ENCODE measurements at places on chromosomes 1 and 21.

GRCh38 chr1:90400131-90400530, 317.0 kb downstream of the BARHL2 start:
- DNase-seq, result no peak

DNA sequence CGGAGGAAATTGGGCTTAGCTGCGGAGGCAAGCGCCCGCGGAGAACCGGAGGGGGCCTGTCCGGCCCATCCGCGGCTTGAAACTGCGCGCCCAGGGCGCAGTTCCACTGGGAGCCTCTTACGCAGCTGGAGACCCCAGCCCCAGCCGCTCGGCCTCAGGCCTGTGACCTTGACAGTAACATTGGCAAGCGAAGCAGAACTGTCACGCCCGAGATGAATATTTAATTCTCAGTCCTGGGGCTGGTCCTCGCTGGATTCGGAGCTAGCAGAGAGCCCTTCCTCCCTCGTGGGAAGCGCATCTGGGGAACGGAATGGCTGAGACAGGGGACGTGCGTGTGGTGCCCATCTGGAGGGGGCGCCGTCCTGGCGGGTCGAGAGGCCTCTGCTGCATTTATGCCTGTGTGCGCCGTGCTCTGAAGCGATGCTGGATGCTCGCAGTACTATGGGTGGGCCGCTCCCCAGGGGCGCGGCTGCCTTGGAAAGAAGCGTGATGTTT, 928 bp downstream of the SLC6A17 start:
- peak; percentile 6 for DNase-seq

GRCh38 chr1:147089457-147089856, 82.8 kb downstream of the PRKAB2 start:
- no peak for DNase-seq

DNA sequence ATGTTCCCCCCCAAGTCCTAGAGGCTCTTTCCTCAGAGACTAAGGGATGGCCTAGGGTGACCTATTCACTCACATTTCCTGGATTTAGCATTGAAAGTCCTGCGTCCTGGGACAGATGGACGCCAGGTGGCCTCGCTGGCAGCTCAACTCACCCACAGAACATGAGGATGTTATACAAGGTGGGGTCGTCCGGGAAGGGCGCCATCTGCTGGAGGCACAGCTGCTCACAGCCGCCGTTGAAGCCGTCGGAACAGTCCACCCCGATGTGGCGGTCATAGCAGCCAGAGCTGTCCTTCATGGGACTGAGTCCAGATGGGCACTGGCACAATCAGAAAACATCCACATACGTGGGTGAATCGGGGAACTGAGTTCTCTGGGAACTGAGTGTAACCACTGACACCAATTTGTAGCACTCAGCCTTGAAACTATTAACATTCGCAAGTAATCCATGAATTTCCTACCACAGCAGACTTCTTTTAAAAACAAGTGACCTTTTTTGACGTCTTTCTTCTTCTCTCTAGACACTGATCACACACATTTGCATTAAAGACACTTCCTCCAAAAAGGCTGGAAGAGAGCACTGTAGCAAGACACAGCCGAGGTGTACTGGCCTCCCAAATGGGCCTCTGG, 215.4 kb downstream of the ASTN1 start:
- peak; percentile 16 for DNase-seq

- DNase-seq, result no peak
Measured at GRCh38 chr1:53639996-53640700, 98.8 kb downstream of the GLIS1 start.

DNA sequence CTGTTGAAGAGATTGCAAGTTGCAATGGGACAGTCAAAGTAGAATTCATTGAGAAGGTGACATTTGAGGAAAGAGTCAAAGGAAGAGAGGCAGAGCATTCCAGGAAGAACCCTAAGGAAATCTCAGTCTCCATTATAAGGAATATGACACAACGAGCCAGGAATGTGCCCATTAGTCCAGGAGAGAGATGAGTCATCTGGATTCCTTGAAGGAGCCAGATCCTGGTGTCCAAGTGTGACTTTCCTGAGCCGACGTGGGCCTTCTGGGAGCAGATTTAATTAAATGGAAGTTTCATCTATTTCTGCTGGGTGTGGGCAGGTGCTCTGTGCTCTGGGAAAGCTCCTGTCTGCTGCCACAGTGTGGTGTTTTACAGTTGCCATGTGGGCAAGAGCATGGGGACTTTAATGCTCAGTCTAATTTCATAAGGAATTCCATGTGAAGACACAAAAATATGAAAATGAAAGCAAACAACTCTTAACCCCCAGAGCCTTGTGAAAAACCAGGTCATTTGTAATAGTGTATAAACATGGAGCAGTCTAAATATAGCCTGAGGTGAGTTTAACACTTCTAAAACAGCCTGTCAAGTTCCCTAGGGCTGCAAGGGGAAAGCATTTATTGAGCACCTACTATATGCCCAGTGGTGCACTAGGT, 111.4 kb upstream of the ARTN start:
- peak; percentile 93 for DNase-seq

DNA sequence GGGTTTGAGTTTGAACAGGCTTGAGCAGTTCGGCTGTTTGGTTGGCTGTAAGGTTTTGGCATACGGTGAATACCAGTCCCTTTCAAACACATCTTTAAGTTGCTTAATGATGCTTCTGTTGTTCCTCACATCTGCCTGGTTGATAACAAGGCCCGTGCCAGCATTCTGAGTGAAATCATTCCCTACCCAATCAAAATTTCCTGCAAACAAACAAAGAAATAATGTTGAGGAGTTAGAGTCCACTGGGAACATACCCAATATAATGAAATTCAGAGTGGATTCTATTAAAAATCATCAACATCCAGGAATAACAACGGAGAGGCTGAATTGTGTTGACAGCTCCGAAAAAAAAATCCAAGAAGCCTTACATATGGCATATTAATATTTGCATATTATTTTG, 91.0 kb upstream of the MAP1LC3C start:
- DNase-seq, result no peak

DNA sequence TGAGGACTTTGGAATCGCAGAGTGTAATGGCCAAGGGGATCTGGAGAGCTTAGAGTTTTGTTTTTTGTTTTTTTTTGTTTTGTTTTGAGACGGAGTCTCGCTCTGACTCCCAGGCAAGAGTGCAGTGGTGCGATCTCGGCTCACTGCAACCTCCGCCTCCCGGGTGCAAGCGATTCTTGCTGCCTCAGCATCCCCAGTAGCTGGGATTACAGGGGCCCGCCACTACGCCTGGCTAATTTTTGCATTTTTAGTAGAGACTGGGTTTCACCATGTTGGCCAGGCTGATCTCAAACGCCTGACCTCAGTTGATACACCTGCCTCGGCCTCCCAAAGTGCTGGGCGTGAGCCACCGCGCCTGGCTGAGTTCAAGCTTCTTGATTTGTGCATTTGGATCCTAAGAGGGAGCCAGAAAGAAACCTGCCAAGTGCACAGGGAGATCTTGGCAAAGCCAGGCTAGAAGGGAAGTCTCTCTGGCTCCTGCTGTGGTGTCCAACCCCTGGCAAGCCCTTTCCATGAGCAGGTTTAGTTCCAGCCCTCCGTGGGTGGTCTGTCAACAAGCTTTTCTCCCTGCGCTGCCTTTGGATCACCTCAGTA, 852 bp downstream of the FAAH start:
- no peak for DNase-seq

DNA sequence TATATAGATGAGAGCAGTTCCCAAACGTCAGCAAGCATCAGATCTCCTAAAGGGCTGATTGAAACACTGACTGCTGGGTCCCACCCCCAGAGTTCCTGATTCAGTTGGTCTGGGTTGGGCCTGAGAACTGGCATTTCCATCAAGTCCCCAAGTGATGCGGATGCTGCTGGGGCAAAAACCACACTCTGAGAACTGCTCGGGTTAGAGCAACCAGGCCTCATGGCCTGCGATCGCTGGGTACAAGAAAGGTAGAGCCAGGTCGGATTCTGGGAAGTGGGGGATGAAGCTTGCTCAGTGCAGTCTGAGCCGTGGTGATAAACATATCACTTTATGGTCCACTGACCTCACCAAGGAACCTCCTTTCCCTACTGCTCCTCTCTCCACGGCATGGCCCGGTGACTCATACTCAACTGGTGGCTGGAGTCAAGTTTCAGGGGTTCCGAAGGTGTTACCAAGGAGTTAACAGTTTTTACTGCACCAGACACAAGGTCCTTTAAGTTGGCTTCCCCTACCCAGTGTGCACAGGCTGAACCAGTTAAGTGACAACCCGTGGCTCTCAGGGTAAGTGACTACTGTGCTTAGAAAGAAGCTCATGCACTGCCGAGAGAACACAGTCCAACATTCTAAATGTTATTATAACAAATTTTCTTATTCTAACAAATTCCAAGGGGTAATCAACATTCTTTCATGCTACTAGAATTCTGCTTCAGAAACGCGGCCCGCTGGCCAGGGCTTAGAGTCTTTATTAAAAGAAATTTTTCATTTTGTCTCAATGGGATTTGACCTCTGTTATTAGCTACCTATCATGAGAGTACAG, 153.5 kb downstream of the TGFBR3 start:
- DNase-seq, result no peak

DNA sequence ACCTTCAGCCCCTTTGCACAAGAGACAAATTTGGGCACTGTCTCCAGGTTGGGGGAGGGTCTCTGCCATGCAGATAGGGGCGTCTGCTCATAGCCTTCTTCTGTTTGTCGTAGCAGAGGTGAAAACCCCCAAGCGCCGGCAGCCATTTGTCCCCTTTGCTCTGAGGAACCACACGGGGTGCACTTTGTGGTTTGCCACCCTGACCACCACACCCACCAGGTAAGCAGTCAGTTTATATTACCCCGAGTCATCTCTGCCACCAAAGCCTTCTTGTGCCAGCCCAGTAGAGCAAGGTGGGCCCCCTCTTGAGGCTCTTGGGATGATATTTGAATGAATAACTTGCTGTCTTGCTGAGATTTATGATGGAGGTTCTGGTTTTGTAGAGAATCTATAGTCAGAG, 111.8 kb downstream of the VPS13D start:
- no peak for DNase-seq

DNA sequence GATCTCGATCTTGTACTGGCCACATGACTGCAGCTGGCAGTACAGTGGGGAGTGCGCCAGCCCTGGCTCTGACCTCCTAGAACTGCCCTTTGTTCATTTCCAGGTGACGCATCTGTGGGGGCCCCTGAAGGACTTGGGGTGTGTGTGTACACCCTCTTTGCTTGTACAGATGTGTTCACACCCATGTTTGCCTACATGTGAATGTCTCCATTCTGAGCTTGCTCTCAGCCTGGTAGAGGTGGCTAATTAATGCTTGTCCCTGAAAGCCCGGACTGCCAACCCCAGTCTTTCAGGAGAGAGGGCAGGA, 19.8 kb downstream of the TNFRSF1B start:
- DNase-seq, result no peak

DNA sequence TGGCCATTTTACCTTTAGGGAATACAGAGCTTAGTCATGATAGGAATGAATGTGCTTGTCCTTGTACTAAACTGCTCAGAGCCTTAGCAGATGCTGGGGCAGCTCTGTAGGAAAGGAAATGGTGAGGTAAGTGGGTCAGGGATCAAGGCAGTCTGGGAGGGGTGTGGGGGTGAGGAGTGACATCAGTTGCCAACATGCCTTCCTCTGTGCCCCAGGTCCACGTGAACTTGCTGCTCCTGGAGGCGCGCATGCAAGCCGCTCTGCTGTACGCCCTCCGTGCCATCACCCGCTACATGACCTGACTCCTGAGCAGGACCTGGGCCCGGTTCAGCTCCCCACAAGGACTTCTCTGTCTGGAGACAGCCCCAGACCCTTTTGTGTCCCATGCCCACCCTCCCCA, 21.2 kb downstream of the SESN2 start:
- peak; percentile 11 for DNase-seq

DNA sequence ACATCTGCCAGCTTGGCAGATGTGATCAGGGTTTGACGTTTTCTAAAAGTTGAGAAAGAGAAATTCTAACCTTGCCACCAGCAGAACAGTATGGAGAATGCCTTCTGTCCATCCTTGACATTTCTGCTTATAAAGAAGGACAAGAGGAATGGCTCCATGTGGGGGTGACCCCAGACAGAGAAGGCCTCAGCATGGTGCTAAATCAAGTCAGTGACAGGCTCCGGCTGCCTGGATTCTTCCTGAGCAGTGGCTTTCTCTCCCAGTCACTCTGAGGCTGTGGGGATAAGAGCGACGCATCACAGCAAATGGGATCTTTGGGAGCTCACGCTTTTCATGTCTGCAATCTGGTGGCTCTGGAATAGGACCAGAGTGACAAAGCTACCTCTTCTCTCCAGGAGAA, 640.2 kb upstream of the CAMK1G start:
- no peak for DNase-seq

- DNase-seq, result no peak
Measured at GRCh38 chr1:212514782-212515181, 82.1 kb downstream of the NENF start.

DNA sequence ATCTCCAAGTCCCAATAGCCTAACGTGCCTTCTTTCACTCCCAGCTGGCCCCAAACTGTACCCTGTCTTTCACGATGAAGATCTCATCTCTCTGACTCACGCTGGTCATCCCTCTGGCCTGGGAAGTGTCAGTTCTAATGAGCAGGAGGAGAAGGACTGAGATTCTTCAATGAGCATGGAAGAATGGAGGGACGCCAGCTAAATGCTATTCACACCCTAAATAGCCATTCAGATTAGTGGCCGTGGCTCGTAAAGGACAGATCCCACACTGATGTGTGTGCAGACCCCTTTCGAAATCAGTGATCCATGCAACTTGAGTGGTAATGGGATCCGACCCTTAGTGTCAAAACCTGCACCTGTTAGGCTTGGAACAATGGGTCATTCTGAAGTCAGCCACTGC, 75.9 kb upstream of the SMYD2 start:
- DNase-seq, result no peak

DNA sequence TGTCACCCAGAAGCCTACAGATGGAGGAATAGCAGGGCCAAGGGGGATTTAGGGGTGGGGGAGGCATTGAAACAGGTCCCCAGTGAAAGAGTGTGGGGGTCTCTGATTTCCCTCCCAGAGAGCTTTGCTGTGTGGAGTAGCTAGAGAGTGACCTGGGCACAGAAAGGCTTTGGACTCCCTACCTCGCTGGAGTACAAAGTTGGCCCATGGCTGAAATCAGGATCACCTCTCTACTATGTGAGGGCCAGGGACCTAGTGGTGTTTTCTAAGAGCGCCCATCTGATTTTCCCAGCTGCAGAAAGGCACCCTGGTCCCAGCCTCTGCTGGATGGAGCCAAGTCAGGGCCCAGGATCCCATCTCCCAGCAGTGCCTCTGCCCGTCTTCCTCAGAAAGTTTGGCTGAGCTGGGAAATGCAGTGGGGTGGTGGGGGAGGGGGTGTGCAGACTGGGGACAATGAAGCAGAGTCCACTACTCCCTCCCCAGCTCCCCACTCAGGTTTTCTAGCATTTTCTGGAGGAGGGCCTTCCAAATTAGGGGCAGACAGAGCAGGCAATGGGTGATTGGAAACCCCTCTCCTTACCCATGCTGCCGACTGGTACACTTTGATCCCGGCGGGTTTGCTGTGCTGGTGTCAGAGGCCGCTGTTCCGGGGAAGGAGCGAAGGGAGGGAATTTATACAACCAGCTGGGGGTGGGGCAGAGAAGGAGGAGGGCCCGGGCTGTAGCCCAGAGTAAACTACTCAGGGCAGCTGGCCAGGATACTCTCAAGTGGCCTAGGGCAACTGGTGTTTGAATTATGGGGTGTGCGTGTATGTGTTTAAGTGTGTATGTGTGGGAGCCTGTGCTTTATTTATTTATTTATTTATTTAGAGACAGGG, at the start of gene SELENBP1:
TSS of gene SELENBP1 (minus strand) at position 648 of the 877 bp plus-strand sequence. CDS start at position 584, 64 bp downstream.
- DNase-seq, result no peak

GRCh38 chr1:91024481-91025119, 2.8 kb upstream of the ZNF644 start:
- no peak for DNase-seq
